ENCODE measurements at places on chromosomes 3 and 15.

DNA sequence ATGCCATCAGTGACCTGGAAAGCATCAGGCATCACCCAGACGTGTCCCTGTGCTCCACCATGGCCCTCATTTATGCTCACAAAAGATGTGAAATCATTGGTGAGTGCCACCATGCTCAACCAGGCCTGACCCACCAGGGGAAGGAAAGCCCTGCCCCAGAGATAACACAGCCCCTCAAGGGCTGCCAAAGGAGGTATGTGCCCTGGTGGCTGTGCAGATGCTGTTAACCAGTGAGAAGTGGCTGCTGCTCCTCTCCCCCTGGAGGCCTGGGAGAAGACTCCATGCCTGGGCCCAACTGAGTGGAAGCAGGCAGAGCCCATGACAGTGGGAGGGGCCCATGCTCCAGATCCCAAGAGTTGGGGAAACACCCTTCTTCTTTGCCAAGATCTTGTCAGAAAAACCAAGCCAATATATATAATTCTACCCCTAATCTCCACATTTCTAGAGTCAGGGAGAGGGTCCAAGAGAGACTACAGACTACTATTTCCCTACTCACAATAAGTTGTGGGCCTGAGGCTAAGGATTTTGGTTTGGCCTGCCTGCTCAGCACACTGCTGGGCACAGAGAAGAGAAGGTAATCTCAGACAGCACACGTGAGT lies 2.7 kb downstream of the TTC21A start:
- no peak for DNase-seq

- no peak for DNase-seq
Measured at GRCh38 chr3:65573548-65574116, 465.1 kb downstream of the MAGI1 start.

DNA sequence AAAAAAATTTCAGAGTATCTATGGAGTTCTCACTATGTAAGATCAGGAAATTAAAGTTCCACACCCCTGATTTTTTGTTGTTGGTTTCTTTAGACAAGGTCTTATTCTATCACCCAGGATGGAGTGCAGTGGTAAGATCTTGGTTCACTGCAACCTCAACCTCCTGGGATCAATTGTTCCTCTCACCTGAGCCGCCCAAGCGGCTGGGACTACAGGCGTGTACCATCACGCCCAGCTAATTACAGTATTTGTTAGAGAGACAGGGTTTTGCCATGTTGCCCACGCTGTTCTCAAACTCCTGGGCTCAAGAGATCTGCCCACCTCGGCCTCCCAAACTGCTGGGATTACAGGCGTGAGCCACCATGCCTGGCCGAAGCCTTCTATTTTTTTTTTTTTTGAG lies 12.4 kb downstream of the QRICH1 start:
- DNase-seq, result no peak

GRCh38 chr15:60883691-60884640 lies 345.1 kb downstream of the RORA start:
- DNase-seq, result no peak

DNA sequence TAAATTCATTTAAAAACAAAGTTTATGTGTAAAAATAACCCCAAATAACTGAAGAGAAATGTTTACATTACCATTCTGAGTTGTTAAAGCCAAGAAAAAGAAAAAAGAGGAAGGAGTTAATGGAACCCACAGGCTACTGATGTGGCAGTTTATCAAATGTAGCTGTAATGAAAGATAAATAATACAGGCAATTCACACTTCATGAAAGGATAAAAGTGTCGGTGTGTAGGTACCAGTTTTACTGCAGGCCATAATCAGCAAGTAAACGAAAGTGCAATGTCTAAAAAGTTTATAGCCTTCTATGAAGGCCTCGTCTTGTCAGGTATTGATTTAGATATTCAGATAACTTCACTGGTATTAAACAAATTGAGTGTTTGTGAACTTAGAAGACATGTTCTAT lies 164.6 kb downstream of the DPH6 start:
- no peak for DNase-seq

DNA sequence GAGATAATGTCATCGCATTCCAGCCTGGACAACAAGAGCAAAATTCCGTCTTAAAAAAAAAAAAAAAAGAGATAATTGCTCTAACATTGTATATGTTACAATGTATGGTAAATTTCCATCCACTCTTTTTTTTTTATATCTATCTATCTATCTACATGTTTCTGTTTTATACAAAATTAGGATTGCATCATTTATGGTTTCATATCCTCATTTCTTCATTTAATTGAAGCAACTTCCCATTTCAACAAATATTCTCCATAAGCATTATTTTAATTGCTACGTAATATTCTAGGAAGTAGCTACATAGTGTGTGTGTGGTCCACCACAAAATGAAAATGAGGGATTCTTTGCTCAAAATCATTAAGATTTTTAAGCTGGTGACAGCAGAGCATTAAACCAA lies 18.4 kb downstream of the RBP1 start:
- no peak for DNase-seq

DNA sequence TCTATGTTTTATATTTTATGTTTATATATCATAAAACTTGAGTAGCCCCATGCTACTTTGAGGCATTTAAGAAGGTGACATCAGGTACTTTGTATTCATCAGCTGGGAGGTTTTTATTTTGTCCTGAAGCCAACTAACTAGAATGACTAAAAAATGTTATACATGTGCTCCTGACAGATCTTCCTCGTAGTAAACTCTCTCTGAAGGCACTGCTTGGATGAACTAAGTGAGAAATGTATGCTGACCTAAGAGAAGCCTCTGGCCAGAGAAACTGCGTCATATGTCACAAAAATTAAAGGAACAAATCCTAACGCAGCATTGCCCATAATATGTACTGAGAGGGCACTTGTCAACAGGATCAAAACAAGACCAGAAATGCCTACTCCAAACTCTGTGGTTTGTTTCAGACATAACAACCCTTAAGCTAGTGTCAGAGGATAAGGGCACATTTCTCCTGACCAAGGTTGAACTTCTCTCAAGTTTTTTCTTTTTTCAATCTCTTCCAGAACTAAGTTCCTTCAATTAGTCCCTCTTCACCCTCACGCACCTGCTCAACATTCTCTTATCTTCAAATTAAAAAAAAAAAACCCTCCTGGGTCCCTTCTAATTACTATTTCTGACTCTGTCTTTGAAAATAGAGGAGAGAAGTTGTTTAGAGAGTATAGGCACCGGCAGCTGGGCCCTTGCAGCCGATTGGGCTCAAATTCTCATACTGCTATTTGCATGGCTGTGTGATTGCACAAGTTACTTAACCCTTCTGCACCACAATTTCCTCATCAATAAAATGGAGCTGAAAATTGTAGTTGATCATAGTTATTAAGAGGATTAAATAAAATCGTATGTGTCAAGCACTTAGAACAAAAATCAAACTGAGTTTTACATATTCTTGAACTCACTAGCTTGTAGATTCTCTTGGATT lies 159.0 kb downstream of the FRMD5 start:
- no peak for DNase-seq

GRCh38 chr15:78350058-78350457 lies 9.9 kb downstream of the CRABP1 start:
- no peak for DNase-seq

- no peak for DNase-seq
Measured at GRCh38 chr3:177820683-177821316, 623.5 kb upstream of the TBL1XR1 start.

- DNase-seq, result no peak
Measured at GRCh38 chr3:197501879-197502620, 53.7 kb downstream of the BDH1 start.

DNA sequence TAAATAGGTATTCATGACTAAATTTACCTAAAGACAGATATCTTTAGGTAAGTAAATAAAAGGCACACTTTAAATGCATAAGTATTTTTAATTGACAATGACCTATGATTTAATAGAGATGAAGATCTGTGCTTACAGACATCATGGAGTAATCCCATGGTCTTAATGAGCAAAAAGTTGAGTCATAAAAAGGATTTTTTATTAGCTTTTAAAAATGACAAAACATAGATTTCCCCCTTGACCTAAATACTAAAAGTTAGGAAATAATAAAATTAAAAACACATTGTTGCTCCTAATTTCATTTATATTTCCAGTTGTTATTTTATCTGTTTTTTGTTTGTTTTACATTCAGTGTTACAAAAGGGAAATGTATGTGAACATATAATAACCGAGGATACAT lies 1005.7 kb downstream of the ROBO1 start:
- DNase-seq, result no peak

GRCh38 chr3:46356276-46356675 lies 2.4 kb downstream of the CCR2 start:
- no peak for DNase-seq

- no peak for DNase-seq
Measured at GRCh38 chr3:108221393-108221792, 831 bp downstream of the IFT57 start.

DNA sequence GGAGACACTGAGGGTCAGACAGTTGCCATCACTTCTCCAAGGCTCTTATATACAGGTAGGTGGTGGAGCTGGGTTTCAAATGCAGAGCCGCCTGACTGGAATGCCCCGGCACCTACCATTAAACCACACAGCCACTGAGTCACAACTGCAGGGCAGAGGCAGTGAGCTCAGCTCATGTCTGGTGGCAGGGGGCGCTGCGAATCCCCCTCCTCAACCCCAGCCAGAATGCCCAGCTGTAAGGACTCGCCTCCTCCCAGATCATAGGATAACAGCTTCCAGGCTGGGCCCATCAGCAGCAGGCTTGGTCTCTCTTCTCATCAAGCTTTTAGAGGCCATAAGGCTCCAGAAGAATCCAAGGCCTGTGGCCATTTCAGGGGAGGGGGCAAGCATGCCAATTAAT lies 26.4 kb downstream of the ADCY5 start:
- DNase-seq, result no peak

DNA sequence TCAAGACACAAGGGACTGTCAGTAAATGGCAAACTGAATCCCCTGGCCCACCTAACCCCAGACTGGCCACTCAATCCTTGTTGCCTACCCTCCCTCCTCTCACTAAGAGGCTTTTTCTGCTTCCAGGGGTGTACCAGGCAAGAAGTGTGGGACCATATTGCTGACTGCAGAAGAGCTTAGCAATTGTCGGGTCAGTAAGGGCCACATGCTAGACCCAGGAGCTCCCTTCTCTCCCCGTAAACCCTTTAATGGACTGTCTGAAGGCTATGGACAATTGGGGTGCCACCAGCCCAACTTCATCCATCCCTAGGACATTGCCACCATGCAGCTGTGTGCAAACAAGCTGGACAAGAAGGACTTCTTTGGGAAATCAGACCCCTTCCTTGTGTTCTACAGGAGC lies 8.8 kb downstream of the CPNE9 start:
- no peak for DNase-seq

GRCh38 chr15:29613951-29614382 lies 208.3 kb downstream of the TJP1 start:
- no peak for DNase-seq
